ENCODE measurements at places on chromosomes 12 and 14.

- peak; percentile 66 for DNase-seq
Measured at GRCh38 chr12:52380271-52380694, 5.2 kb downstream of the KRT84 start.

DNA sequence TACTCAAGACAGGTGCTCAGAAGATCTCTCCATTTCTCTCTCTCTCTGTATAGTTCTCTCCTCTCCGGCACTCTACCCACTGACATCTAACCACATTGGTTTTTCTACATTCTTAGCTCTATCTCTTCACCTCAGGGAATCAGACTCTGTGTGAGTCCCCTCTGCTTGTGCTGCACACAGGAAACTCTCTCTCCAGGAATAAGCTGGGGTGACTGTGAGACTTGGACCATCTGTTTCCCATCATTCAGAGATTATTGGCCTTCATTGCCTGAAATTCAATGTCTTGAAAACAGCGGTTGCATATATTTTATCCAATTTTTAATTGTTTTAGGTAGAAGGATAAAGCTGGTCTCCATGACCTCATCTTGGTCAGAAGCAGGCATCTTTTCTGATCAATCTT is 105.0 kb downstream of the SLC35F4 start:
- no peak for DNase-seq

GRCh38 chr14:34722723-34723545 is 8.5 kb upstream of the CFL2 start:
- peak; percentile 29 for DNase-seq

GRCh38 chr12:68908076-68908475 is 24.9 kb downstream of the CPM start:
- no peak for DNase-seq

GRCh38 chr12:13289653-13290289 is 93.2 kb downstream of the EMP1 start:
- no peak for DNase-seq

GRCh38 chr14:99752486-99753121 is 40.6 kb upstream of the EML1 start:
- no peak for DNase-seq

GRCh38 chr12:91328451-91328850 is 145.8 kb upstream of the DCN start:
- no peak for DNase-seq

GRCh38 chr14:28761438-28762291 is 4.9 kb upstream of the FOXG1 start:
- DNase-seq, result no peak

DNA sequence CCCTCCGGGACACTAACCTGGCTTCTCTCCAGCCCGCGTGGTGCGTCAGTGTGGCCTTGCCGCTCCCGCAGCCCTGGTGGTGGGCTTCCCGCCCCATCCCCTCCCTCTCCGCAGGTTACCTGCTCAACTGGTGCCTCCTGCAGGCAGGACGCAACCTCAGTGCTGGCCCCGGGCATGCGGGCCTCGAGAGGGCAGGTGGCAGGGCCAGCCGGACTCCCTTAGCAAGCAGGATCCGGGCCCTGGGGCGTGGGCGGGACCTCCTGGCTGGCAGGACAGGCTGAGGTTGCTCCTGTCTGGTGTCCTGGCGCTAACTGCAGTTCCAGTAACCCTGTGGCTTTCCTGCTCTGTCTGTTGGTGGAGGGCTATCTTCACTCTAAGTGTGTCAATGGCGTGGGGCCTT is 8.6 kb upstream of the ADSS1 start:
- DNase-seq, result no peak

DNA sequence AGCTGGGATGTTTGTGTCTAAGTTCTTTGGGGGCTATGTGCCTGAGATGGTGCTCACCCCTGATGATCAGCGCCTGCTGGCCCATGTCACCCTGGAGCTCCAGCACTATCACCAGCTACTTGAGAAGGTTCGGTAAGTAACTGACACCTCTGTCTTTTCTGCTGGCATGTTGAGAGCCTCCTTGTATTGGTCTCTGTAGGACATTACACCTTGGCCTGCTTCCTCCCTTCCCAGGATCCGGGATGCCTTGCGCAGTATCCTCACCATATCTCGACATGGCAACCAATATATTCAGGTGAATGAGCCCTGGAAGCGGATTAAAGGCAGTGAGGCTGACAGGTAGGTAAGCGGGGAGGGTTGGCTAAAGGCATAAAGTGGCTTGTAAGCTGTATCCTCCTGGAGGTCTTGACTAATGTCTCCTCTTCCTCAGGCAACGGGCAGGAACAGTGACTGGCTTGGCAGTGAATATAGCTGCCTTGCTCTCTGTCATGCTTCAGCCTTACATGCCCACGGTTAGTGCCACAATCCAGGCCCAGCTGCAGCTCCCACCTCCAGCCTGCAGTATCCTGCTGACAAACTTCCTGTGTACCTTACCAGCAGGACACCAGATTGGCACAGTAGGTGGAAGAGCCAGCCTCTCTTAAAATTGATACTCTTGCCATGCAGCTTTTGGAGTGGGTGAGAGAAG is 5.5 kb downstream of the DDIT3 start:
- DNase-seq, result no peak

- peak; percentile 91 for DNase-seq
Measured at GRCh38 chr14:23034498-23035302, at the start of gene PSMB5. Gene PSMB5 (minus strand): TSS chr14:23034900. CDS start chr14:23034881, 19 bp downstream.

GRCh38 chr12:25151476-25151875 is 43.5 kb downstream of the DNAI7 start:
- DNase-seq, result no peak

Measured in RPMI8226 (cell line).